SJSA1 (cell line): ENCODE measurements at places on chromosomes 6 and 20. TPM values are rescaled to one million over a fixed set of nuclear protein-coding genes. Genes with fewer than 3 reads are reported as not detected.
A peak's percentile ranks its signal among the peaks of the same experiment; 100 is the strongest.

GRCh38 chr6:37657112-37657886 lies 40.4 kb downstream of the MDGA1 start:
- no peak for DNase-seq

GRCh38 chr20:49228676-49229075 lies 9.5 kb downstream of the DDX27 start:
- no peak for DNase-seq

Gene CCNC
- total RNA-seq, result 114 and 120 TPM in 2 replicates

Gene VWA7
- not detected in 2 replicates for total RNA-seq

DNA sequence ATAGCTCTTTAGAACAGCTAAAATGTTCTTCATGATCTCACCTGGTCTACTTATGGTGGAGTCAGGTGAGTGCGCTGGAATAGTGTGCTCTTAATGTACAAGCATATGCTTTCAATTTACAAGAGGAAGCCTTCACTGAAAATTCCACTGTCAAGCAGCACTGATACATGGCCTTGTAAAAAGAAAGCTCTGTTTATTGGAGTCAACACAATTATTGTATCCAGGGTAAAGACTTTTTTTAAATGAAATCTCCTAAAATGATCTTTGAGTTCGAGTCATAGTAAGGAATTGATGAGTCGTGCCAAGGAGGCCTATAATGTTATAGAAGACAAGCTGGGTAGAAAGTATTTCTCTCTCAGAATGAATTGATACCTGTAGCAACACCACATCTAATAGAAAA lies 41.6 kb upstream of the CARMIL1 start:
- DNase-seq, result no peak

Gene TMEM74B
- not detected in 2 replicates for total RNA-seq

GRCh38 chr20:17226410-17227218 lies at the start of gene PCSK2:
Gene PCSK2, plus strand, starts transcription at chr20:17227040. Its CDS starts 266 bp downstream, at chr20:17227306.
- DNase-seq, result peak; percentile 55

Gene LINC00237
- not detected in 2 replicates for total RNA-seq

GRCh38 chr6:54441020-54441419 lies 132.8 kb downstream of the TINAG start:
- DNase-seq, result no peak

Gene LY6G6C
- total RNA-seq, result not detected in 2 replicates

GRCh38 chr6:25239498-25239897 lies 39.7 kb upstream of the CARMIL1 start:
- no peak for DNase-seq

Gene SLC17A4
- total RNA-seq, result not detected in 2 replicates

Gene PFDN6
- total RNA-seq, result 66.3 and 67.8 TPM in 2 replicates

- no peak for DNase-seq
Observed at GRCh38 chr6:44180886-44181285, 22.3 kb downstream of the CAPN11 start.

DNA sequence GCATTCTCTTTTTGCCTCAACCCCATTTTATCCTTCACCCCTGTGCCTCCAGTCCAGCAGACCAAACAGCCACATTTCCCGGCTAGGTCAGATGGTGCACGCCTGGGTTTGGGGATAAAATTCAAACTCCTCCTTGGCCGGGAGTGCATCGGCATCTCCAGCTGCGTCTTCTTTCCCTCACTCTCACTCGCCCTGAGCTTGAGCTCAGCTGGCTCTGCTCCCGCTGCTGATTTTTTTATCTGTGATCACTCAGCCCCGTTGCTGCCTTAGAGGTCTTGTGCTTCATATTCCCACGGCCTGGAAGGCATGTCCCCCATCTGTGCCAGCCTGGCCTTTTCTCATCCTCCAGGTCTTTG lies 6.8 kb upstream of the EZR start:
- DNase-seq, result no peak
